ENCODE measurements at places on chromosomes 2 and 18.

- DNase-seq, result no peak
Observed at GRCh38 chr18:25261768-25262167, 90.2 kb downstream of the ZNF521 start.

DNA sequence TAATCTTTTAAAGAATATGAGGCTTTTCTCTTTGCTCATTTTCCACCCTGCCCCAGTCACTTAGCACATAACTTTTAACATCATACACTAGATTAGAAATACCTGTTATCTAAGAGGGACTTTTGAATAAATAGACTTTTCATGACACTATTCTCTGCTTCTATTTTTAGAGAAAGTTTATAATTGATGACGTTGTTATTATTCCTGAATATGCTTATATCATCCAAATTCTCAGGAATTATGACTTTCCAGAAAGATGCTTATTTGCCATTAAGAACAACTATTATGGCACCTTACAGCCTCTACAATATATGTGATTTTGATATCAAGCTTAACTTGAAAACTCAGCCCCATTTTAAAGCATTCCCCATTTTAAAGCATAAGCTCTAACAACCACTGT is 11.4 kb downstream of the TMEFF2 start:
- DNase-seq, result no peak

DNA sequence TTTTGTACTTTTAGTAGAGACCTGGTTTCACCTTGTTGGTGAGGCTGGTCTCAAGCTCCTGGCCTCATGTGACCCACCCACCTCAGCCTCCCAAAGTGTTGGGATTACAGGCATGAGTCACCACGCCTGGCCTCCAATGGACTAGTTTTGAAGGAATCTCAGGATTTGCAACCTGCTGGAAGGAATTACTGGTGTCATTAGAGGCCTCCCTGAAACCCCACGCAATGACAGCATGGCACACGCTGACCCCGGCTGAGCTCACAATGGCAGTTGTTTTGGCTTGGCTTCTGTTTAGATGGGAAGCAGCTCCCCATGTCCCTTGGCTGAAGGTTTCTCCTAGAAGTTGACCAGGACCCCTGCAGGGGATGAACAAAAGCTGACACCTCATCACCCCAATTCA is 23.1 kb upstream of the COPS8 start:
- DNase-seq, result no peak

GRCh38 chr18:42394238-42394637 is 439.2 kb downstream of the PIK3C3 start:
- no peak for DNase-seq

GRCh38 chr2:173221132-173221695 is 133.5 kb upstream of the CDCA7 start:
- no peak for DNase-seq

GRCh38 chr18:22983175-22983574 is 50.0 kb downstream of the RBBP8 start:
- peak; percentile 64 for DNase-seq

DNA sequence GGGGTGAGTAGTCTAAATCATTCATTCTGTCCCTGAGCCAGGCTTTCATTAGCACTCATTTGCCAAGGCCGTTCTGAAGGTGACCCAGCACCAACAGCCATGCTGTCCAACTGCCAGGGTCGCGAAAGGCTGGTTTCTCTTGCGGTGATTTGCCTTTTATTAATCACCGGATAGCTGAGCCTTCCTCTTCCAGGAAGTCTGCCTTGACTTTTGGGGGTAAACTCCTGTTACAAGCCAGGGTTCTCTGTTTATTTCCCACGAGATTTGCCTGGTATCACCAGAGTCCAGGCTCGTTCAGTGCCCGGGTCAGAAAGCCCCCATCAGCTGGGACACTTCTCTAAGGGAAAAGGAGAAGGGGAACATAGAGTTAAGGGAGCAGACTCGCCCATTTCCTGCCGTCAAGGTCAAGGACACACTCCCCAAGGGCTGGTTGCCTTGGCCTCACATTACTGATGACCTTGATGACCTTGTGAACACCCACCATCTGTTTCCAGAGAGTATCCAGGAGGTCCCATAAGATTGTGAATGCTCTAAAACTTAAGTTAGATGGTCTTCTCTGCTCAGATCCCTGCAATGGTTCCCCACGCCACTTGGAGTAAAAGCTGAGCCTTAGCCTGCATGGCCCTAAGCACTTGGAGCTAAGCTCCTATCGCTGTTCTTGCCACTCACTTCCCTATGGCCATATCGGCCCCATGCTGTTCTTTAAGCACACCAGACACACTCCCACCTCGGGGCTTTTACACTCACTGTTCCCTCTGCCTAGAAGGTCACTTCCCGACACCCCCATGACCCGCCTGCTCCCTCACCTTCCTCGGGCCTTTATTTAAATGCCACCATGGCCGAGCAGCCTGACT is 118.0 kb upstream of the STPG4 start:
- DNase-seq, result no peak

- DNase-seq, result no peak
Observed at GRCh38 chr2:226495466-226496272, 304.0 kb downstream of the IRS1 start.

Data from iris pigment epithelial cell (primary cell).